ENCODE measurements at places on chromosomes 5 and 9. TPM values are rescaled to one million over a fixed set of nuclear protein-coding genes. Genes with fewer than 3 reads are reported as not detected.

- no peaks in the 10 kb centered on the region for H3K36me3 ChIP-seq
- no peaks in the 10 kb centered on the region for H3K4me1 ChIP-seq
- no peak overlapping the region for H3K27ac ChIP-seq
- DNase-seq = no peak
Observed at GRCh38 chr9:26163931-26164330, 485.7 kb upstream of the TUSC1 start.

- no peaks in the 10 kb centered on the region for H3K4me1 ChIP-seq
- H3K27ac ChIP-seq = no peak overlapping the region
- no peak overlapping the region for H3K4me3 ChIP-seq
- no peaks in the 10 kb centered on the region for H3K36me3 ChIP-seq
- no peaks in the 10 kb centered on the region for H3K27me3 ChIP-seq
- no peak for DNase-seq
Observed at GRCh38 chr5:147670815-147671214, 111.7 kb downstream of the JAKMIP2 start.

Gene WNK2
- polyA plus RNA-seq = 0.49 TPM

GRCh38 chr9:34346873-34347799 is 17.8 kb downstream of the NUDT2 start:
- no peaks in the 10 kb centered on the region for H3K27me3 ChIP-seq
- H3K4me3 ChIP-seq = no peak overlapping the region
- H3K4me1 ChIP-seq = no peaks in the 10 kb centered on the region
- no peak for DNase-seq
- peaks cover 20% of the 10 kb centered on the region for H3K36me3 ChIP-seq

DNA sequence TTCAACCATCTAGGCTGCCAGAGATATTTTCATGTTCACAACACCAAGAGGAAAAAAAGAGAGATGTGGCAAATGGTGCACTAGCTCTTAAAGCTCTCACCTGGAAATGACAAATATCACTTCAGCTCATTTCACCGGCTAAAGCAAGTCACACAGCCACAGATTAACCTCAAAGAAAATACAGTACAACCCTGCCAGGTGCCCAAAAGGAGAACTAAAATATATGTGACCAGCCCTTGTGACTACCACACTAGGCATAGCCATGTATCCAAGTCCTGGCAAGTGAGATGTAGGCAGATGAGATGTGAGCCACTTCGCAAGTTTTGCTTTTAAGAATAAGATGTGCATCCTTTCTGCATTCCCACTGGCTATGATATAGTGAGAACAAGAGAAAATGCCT is 41.4 kb downstream of the AGTPBP1 start:
- H3K27me3 ChIP-seq = no peaks in the 10 kb centered on the region
- H3K4me1 ChIP-seq = peaks cover 6% of the 10 kb centered on the region
- H3K27ac ChIP-seq = peak overlapping the region; percentile 37

DNA sequence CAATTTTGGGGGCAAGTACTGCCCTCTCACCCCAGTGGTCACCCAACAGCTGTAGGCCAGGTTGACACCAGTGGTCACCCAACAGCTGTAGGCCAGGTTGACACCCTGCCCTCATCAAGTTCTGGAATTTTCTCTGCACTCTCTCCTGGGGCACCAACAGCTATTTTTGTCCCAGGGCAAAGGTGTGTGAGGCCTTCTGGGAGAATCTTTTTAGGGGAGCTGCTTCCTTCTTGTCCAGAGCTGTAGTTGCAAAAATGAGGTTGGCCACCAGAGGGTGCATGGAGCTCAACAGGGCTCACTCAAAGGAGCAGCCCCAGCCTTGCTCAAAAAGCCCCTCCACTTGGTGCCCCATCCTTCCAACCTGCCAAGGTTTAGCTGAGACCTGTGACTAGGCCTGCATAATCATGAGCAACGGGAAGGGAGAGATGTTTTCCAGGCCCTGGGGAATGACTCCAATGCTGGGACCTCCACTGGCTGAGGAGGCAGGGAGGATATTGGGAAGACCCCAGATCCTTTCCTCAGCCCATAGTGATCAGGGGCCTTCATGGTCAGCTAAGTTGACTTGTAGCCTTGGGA is 10.6 kb upstream of the P4HA2 start:
- H3K4me3 ChIP-seq = no peak overlapping the region
- H3K4me1 ChIP-seq = no peaks in the 10 kb centered on the region
- H3K27me3 ChIP-seq = no peaks in the 10 kb centered on the region
- no peak overlapping the region for H3K27ac ChIP-seq
- no peaks in the 10 kb centered on the region for H3K36me3 ChIP-seq

Gene C1QTNF2
- polyA plus RNA-seq = not detected

Gene BARHL1
- not detected for polyA plus RNA-seq

GRCh38 chr5:135013947-135014570 is 20.0 kb downstream of the PITX1 start:
- H3K27ac ChIP-seq = no peak overlapping the region
- H3K36me3 ChIP-seq = no peaks in the 10 kb centered on the region
- DNase-seq = no peak
- no peaks in the 10 kb centered on the region for H3K4me1 ChIP-seq
- no peaks in the 10 kb centered on the region for H3K27me3 ChIP-seq

GRCh38 chr5:81646469-81646995 is 104.4 kb downstream of the SSBP2 start:
- H3K27ac ChIP-seq = no peak overlapping the region
- no peaks in the 10 kb centered on the region for H3K27me3 ChIP-seq
- no peaks in the 10 kb centered on the region for H3K4me1 ChIP-seq
- peaks cover 13% of the 10 kb centered on the region for H3K36me3 ChIP-seq
- no peak overlapping the region for H3K4me3 ChIP-seq

DNA sequence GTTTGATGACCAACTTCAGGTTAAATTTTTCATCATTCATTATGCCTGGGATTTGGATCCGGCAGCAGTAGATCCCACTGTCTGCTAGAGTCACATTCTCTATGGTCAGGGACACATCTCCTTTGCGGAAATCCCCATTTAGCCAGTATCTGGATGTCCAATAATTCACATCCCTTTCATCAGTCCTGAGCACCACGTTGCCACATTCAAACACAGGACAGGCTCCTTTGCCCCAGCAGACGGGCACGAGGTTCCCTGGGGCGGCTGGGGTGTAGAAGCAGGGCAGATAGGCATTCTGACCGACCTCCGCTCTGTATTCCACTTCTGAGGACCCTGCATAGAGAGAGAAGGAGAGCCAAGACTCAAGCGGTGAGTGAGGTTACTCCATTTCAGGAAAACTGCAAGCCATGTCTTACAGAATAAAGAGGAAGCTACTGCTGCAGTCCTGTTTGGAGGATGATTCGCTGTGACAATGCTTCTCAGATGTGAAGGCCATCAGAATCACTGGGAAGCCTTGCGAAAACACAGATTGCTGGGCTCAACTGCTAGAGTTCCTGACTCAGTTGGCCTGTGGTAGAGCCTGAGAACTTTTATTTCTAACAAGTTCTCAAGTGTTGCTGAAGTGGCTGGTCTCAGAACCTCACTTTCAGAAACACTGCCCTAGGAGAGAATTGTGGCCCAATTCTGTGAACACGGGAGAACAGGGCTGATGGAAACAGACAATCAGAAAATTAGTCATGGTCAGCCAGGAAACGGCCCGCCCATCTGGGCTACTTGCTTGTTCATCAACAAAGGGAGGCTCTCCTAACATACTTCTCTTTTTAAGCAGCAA is 2.0 kb downstream of the HAVCR2 start:
- peak overlapping the region; percentile 9 for H3K27ac ChIP-seq
- no peak overlapping the region for H3K4me3 ChIP-seq
- H3K36me3 ChIP-seq = no peaks in the 10 kb centered on the region
- DNase-seq = peak; percentile 10

DNA sequence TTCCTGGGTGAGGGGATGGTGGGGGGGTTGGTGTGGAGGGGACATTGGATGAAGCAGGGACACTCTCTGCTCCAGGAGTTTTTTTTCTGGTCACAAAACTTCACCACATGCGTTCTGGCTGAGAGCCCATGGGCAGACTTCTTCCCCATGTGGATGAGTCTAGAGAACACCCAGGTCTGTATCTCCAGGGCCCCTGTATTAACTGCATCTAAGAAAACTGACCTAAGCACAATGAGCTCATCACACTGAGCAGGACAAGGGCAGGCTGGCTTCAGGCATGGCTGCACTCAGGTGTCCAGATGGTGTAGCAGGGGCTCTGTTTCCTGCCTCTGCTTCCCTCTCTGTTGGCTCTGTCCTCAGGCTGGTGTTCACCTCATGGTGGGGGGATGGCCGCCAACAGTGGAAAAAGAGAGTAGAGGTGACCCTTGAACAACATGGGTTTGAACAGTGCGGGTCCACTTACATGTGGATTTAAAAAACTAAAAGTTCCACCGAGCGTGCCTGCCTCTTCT is 85.3 kb upstream of the STC2 start:
- no peak for DNase-seq
- no peak overlapping the region for H3K27ac ChIP-seq
- H3K27me3 ChIP-seq = no peaks in the 10 kb centered on the region
- H3K36me3 ChIP-seq = no peaks in the 10 kb centered on the region

Gene IFNA2
- not detected for polyA plus RNA-seq

Gene SAPCD2
- 0.69 TPM for polyA plus RNA-seq

DNA sequence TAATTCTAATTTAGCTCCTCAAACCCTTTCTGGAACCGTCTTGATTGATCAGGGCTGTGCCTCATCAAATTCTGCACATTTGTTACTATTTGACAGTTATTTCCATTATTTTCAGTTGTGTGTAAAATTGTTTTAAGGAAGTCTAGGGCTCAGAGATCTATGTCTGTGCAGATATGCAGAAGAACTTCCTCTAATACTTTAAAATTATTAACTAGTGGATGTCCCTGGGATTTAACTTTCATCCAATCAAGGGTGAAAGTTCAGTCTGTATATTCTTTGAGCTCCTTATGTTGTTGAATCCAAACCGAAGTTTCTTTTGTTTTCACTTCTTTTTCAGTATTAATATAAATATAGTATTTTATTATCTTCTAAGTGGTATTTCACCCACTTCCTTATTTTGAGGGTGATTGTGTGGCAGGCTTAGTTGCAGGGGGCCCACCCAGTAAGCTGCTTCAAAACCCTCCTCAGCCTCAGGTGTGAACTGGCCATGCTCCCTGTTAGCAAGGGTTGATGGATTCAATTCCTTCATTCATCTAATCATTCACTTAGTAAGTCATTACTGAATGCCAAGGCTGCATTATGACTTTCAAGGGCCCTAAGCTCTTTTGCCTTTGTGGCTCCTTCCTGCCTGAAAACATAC is 2.1 kb upstream of the CAMLG start:
- H3K27ac ChIP-seq = peak overlapping the region; percentile 61
- no peak overlapping the region for H3K4me3 ChIP-seq
- no peaks in the 10 kb centered on the region for H3K36me3 ChIP-seq
- peaks cover 42% of the 10 kb centered on the region for H3K4me1 ChIP-seq
- H3K27me3 ChIP-seq = no peaks in the 10 kb centered on the region
- DNase-seq = peak; percentile 39

Gene GARIN3
- not detected for polyA plus RNA-seq

Gene ALDH1A1
- polyA plus RNA-seq = 0.06 TPM

Gene LHX3
- 0.07 TPM for polyA plus RNA-seq

Gene CDC20B
- not detected for polyA plus RNA-seq

DNA sequence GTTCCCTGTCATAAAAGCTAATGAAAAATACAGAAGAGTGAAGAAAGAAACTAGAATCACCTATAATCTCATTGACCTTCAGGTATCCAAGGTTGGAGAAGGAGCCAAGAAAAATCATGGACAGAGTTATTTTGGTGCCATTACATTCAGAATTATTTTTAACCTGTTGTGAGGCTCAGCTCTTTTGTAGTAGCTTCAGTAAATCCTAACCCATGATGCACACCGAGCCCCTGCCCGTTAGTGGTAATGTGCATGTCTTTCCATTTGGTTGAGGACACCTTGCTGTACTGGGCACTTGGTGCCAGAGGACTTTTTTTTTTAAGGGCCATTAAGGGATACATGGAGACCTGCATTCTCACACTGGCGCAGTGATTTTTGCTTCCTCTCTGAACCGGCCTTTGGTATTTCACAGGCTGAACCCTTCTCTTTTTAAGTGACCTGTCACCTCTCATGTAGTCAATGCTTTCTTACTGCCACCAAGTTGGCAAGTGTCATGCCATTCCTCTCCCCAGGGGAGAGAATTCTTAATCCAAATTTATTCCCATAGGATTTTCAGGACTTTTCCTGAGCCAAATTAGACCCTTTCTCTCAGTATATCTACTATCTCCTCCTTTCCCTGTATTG is 125.6 kb downstream of the SMARCA2 start:
- no peaks in the 10 kb centered on the region for H3K27me3 ChIP-seq
- H3K4me1 ChIP-seq = no peaks in the 10 kb centered on the region
- H3K36me3 ChIP-seq = no peaks in the 10 kb centered on the region
- H3K27ac ChIP-seq = no peak overlapping the region
- DNase-seq = no peak

DNA sequence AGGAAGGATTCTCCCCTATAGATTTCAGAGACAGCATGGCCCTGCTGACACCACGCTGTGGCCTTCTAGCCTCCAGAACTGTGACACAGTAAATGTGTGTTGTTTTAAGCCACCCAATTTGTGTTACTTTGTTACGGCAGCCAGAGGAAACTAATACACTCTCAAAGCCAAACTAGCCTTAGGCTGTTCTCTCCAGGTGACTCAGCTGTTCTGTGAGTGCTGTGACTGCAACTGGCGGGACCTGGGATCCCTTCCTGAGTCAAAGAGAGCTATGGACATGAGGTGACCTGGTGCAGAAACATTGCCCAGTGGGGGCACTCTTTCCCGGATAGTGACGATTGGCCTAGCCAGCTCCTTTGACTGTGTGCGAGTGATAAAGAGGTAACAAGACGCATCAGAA is 14.0 kb upstream of the MLANA start:
- H3K27ac ChIP-seq = no peak overlapping the region
- no peaks in the 10 kb centered on the region for H3K4me1 ChIP-seq
- no peak for DNase-seq
- H3K27me3 ChIP-seq = no peaks in the 10 kb centered on the region
- no peaks in the 10 kb centered on the region for H3K36me3 ChIP-seq
- H3K4me3 ChIP-seq = no peak overlapping the region

Gene HK3
- 3.6 TPM for polyA plus RNA-seq

Gene PCDHA9
- polyA plus RNA-seq = not detected

DNA sequence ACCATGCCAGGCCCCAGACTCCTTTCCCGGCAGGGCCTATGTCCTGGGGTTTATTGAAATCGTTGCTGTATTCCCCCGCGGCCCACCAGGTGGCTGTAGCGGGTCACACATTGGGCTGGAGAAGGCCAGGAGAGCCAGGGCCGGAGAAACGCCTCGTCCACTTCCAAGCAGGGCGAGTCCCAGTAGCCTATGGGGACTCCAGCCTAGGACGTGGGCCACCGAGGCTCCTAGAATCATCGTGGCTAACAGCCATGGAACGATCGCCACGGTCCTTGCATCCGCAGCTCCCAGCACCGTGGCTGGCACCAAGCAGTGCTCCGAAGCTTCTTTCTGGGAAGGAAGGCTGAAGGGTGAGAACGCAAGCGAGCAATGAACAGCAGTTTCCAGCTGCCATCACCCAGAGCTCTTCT is 87.7 kb downstream of the ENTREP1 start:
- no peaks in the 10 kb centered on the region for H3K4me1 ChIP-seq
- H3K36me3 ChIP-seq = no peaks in the 10 kb centered on the region
- H3K27me3 ChIP-seq = no peaks in the 10 kb centered on the region
- H3K4me3 ChIP-seq = no peak overlapping the region
- no peak for DNase-seq

DNA sequence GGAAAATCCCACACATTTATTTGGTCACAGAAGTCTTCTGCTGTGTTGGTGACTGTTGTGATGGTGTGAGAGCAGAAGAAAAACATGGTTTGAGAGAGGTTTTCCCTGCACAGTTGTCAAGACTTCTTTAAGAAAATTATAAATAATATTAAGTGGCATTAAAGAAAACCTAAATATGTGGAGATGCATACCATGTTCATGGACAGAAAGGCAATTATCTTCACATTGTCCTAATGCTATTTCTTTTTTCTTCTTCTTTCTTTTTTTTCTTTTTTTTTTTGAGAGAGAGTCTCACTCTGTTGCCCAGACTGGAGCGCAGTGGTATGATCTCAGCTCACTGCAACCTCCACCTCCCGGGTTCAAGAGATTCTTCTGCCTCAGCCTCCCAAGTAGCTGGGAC is 24.3 kb upstream of the ERGIC1 start:
- no peak for DNase-seq
- peaks cover 12% of the 10 kb centered on the region for H3K4me1 ChIP-seq
- H3K27me3 ChIP-seq = no peaks in the 10 kb centered on the region
- H3K4me3 ChIP-seq = no peak overlapping the region
- no peaks in the 10 kb centered on the region for H3K36me3 ChIP-seq
